Karpas-422 (cell line): ENCODE measurements at places on chromosomes 5 and 9.

- no peak for DNase-seq
Observed at GRCh38 chr9:133927041-133927440, 65.1 kb downstream of the VAV2 start.

GRCh38 chr9:34479431-34479866, 20.8 kb downstream of the DNAI1 start:
- DNase-seq: no peak

- DNase-seq: no peak
Observed at GRCh38 chr5:86546044-86546443, 71.7 kb upstream of the COX7C start.

GRCh38 chr9:134544388-134545214, 97.0 kb upstream of the COL5A1 start:
- no peak for DNase-seq

GRCh38 chr5:58980890-58981289, 398.0 kb downstream of the RAB3C start:
- DNase-seq: no peak

DNA sequence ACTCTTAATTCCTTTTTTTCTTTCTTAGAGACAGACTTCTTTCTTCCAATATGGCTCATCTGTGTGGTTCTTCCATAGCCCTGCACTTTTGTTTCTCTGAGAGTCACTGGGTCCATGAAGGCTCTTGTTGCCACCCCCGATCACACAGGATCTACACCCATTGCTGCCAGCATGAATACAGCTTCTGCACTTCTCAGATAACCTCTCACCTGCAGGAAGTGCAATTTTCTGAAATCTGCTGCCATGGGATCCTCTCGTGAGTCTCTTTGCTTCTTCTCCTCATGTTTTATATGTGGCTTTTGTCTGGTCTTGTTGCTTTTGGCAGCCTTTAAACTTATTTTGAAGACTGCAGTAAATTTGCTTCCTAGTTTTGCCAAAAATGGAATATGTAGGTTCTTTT, 171.2 kb downstream of the TMEM167A start:
- no peak for DNase-seq

GRCh38 chr9:107487521-107488374, 1.8 kb downstream of the KLF4 start:
- DNase-seq: no peak

DNA sequence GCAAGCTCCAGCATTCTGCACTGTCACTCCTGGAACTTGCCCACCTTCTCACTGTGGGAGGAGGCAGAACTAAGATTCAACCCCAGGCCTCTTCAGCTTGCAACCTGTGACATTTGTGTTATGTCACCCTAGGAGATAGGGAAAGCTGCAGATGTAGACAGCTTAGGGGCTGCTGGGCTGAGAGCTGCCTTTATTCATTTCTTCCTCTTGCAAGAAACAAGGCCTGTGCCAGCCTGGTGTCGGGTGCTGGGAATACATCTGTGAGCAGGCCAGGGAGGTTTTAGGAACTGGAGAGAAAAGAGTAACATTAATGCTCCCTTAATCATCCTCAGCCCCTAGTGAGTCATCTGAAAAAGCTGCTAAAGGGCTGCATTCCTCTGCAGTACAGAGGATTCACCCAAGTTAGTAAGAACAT, 101.8 kb downstream of the FGF18 start:
- no peak for DNase-seq

DNA sequence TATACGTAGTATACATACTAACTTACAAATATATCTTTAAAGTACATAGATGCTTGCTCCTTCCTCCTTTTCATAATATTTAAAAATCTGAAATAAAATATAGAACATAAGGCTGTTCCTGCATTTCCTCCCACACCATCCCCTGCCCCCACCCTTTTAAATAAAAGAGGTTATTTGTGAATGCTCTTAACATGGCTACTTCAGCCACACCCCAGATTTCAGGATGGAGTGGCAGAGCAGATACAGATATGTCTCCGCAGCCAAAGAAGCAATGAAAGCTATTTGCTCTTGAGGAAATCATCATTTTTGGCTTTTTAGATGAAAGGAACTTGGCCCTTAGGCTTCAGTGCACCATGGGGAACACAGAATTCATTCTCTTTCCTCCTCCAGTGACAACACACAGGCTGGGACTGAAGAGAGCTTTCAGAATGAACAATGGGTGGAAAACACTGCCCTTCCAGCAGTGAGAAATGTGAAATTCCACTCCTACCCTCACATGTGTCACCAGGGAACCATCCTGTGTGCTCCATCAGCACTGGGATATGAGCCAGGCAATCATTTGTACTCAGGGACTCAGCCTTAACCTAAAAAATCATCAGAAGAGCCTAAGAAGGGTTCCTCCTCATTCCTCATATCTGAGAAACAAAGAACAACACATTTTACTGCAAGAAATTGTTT, 134.3 kb downstream of the PPP2R2B start:
- no peak for DNase-seq

- peak; percentile 59 for DNase-seq
Observed at GRCh38 chr5:177320879-177321278, 9.2 kb upstream of the MXD3 start.
